ENCODE measurements at places on chromosomes 16 and 17.
A peak's percentile ranks its signal among the peaks of the same experiment; 100 is the strongest.

DNA sequence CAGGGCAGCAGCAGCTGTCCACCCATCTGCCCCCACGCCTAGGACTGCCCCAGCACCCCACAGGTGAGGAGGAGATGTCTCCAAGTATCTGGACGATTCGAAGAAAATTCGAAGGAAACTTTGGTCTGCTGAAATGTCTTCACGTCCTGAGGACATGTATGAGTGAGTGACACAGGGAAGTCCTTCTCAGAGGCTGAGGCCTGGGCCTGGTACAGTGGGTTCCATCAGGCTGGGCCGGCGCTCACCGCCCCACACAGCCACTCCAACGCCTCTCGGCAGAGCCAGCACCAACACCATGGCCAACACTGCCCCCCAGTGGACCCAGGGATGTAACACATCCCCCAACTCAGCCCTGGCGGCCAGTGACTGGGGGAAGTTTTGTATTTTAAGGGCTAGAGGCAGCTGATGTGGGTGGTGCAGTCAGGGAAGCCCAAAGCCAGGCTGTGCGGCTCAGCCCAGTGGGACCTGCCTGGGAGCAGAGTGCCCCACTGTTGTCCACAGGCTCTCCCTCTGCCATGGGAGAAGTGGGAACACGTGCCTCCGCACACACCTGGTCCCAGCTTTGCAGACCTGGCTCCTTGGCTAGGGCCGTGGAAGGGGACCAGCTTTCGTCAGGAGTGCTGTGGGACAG, 55.8 kb upstream of the FASN start:
- peak; percentile 19 for DNase-seq

- no peak for DNase-seq
These were observed 14.8 kb downstream of the SNTB2 start for GRCh38 chr16:69201787-69202186.

DNA sequence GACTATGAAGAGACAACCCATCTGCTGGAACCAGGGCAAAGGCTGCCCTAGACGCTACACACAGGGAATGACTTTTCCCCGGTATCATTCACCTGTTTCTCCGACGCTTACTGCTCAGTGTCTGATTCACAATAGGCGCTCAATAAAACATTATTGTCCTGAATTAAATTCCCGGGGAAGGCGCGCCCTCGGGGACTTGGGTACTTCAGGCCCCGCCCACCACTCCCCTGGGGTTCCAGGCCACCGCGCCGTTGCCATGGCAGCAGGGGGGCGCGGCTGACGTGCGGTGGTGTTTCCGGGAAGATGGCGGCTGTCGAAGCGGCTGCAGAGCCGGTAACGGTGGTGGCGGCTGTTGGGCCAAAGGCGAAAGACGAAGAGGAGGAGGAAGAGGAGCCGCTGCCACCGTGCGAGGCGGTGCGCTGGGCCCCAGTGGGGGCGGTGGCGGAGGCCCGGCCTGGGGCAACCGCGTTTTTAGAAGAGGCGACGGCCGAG, at the start of gene RUNDC1:
Gene RUNDC1, plus strand, starts transcription at position 292 of the 492 bp plus-strand sequence. Its CDS starts 12 bp downstream, at position 304.
- peak; percentile 82 for DNase-seq

DNA sequence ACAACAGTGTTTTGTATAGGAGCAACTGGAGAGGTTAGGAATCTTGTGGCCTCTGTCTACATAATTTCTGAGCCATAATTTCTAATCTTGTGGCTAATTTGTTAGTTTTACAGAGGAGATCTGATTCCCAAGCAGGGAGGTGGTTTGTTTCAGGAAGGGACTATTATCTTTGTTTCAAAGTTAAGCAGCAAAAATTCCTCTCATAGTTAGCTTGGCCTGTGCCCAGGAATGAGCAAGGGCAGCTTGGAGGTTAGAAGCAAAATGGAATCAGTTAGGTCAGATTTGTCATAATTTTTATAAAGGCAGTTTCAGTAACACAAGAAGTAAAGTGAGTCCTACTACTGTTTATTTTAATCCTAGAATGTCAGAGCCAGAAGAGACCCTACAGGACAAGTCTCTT, 2.0 kb upstream of the RDM1 start:
- DNase-seq: no peak

Measured in NCI-H187 (cell line).